ENCODE measurements at places on chromosomes 1 and 21.

DNA sequence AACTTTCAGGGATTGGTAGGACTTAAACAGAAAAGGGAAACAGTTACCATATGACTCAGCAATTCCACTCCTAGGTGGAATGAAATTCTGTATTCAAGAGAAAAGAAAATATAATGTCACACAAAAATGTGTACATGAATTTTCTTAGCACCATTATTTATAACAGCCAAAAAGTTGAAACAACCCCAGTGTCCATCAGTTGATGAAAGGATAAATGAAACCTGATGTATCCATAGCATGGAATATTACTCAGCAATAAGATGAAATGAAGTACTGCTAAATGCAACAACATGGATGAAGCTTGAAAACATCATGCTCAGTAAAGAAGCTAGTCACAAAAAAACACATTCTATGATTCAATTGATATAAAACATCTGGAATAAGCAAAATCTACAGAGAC lies 15.5 kb downstream of the EEIG2 start:
- no peak for DNase-seq

GRCh38 chr1:245126530-245126929 lies 28.3 kb upstream of the KIF26B start:
- no peak for DNase-seq

DNA sequence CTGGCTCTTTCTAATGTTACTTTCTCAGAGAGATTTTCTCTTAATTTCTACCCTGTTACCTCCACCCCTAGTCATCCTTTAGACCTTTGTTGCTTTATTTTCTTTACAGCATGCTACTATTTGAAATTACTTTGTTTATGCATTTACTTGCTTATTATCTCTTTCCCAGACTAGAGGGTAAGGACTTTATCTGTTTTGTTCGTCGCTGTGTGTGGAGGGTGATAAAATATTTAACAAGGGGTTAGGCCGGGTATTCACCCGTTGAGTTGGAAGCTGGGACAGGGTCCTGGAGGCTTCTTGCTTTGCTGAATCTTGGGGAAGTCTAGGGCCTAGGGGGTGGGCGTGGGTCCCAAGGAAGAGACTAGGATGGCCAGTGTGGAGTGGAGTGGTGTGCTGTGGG lies 43.6 kb downstream of the CDC14A start:
- DNase-seq: no peak

DNA sequence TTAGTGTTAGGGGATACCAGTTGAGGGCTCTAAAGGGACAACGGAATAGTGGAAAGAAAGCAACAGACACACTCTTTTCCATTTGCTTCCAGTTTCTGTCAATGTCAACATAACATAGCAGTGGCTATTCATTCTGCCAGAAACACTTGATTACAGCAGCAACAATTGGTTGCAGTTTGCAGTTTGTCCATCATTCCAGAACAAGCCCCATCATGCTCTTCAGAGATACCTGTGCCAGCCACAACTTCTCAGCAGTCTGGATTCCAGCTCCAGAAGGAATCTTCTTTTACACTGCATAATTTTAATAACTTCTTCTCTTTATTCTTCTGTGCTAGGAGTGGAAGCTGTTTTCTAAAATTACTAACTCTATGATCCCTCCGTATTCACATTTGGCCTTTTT lies 1521.4 kb downstream of the PLA2G4A start:
- no peak for DNase-seq

DNA sequence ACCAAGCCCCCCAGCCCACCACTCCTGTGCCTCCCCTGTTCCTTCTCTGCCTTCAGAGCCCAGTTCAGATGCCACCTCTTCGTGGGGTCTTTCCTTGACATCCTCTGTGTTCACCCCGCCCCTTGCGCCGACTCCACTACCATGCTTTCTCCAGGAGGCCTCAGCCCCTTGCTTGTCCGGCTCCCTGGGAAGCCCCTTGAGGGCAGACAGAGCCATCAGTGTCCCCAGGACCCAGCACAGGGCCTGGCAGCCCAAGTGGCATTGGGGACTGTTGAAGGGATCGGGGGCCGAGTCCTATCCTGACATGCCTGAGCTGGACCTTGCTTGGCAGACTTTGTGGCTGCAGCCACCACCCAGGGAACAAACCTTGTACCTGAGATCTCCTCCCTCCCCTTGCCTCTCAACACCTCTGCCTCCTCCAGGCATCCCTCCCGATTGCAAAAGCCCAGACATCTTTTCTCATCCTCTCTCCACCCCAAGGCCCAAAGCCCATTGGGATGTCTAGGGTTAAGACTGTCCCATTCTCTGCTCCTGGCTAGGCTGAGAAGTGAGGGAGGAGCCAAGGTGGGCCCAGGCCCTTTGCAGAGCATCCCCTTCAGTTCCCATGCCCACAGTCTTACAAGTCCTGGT lies 3.4 kb downstream of the CLDN19 start:
- DNase-seq: no peak

Data from type B pancreatic cell (in vitro differentiated cells).